ENCODE measurements at places on chromosomes 6 and 20.

DNA sequence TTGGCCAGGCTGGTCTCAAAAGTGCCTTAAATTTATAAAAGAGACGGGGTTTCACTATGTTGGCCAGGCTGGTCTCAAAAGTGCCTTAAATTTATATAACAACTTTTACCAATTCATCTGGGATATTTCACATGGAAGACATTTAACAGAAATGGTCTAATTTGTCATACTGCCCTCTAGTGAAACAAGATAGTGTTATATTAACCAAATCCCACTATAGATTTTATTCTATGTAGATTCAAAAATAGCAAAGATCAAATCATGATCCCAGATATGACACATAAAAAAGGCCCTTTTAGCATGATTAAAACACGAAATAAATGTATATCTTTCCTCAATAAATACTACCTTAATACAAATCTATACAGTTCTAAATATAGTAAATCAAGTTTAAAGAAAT, 102.8 kb upstream of the TFAP2D start:
- DNase-seq, result no peak

- no peak for DNase-seq
Observed at GRCh38 chr6:23245572-23245971, 676.2 kb downstream of the HDGFL1 start.

- DNase-seq, result no peak
Observed at GRCh38 chr20:56458206-56458821, 10.1 kb upstream of the RTF2 start.

DNA sequence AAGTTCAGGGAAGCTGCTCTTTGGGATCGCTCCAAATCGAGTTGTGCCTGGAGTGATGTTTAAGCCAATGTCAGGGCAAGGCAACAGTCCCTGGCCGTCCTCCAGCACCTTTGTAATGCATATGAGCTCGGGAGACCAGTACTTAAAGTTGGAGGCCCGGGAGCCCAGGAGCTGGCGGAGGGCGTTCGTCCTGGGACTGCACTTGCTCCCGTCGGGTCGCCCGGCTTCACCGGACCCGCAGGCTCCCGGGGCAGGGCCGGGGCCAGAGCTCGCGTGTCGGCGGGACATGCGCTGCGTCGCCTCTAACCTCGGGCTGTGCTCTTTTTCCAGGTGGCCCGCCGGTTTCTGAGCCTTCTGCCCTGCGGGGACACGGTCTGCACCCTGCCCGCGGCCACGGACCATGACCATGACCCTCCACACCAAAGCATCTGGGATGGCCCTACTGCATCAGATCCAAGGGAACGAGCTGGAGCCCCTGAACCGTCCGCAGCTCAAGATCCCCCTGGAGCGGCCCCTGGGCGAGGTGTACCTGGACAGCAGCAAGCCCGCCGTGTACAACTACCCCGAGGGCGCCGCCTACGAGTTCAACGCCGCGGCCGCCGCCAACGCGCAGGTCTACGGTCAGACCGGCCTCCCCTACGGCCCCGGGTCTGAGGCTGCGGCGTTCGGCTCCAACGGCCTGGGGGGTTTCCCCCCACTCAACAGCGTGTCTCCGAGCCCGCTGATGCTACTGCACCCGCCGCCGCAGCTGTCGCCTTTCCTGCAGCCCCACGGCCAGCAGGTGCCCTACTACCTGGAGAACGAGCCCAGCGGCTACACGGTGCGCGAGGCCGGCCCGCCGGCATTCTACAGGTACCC, at the start of gene ESR1:
ESR1 (plus strand) TSS at position 170 of the 858 bp plus-strand sequence; CDS start at position 401, 231 bp downstream.
- DNase-seq, result no peak

DNA sequence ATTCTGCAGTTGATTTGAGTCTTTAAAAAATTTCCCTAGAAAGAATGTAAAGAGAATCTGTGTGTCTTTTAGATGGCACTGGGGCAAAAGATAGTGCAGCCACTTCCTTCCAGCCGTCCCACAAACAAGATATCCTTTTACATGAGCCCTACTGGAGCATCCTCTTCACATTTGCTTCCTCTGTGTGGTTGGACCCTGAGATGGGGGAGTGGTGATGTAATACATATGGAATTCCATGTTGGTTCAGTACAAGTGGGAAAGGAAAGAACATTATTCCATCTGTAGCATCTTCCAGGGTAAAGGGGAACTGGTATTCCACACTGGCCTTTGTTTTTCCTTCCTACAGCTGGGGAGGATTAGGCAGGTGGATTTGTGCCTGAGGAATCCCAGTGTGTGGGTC, 78.9 kb upstream of the ISM1 start:
- DNase-seq, result no peak

DNA sequence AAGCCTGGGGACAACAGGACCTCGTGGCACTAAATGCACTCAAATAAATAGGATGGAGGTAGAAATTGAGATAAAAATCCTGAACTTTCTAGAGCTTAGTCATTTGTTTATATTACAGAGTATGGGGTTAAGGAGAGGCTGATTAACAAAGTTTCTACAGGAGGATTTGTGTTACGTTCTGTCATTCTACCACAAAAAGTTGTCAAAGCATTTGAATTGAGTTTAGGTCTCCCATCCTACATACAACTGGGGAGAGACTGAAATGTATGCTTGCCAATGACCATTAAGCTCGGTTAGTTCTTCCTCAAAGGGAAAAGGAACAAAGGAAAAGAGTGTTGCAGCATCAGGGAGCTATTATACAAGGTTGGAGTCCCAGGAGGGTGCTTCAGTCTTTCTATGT, 597.9 kb downstream of the COL12A1 start:
- no peak for DNase-seq

All from stimulated activated CD4-positive, alpha-beta T cell treated with anti-CD3 and anti-CD28 coated beads, TNF-alpha, amount 100 ng/mL, for 1 hour (primary cell).